ENCODE measurements at places on chromosomes 7 and 10.
A peak's percentile ranks its signal among the peaks of the same experiment; 100 is the strongest.

GRCh38 chr7:155809332-155809946, 2.8 kb downstream of the SHH start:
- no peak for DNase-seq

DNA sequence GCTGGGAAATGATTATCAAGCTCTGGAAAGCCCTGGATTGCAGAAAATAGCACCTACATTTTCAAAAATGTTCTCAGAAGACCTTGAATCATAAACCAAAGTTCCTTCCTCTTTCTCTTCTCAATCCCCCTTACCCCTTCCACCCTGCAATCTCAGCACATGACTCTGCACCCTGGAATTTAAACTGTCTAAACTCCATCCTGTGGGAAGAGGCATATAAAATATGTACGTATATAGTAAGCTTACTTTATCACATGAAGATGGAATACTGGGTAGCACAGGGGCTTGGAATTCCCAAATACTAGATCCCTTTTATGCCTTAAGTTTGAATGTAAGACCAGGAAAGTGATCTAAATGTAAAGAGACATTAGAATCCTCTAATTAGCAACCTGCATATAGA, 7.7 kb downstream of the AGMO start:
- no peak for DNase-seq

GRCh38 chr10:11446133-11446532, 165.3 kb downstream of the USP6NL start:
- DNase-seq: no peak

GRCh38 chr7:20301311-20301939, 29.3 kb upstream of the ITGB8 start:
- no peak for DNase-seq

GRCh38 chr7:2299870-2300512, 14.2 kb downstream of the SNX8 start:
- DNase-seq: no peak

GRCh38 chr10:49152663-49153062, 18.8 kb upstream of the FAM170B start:
- no peak for DNase-seq

DNA sequence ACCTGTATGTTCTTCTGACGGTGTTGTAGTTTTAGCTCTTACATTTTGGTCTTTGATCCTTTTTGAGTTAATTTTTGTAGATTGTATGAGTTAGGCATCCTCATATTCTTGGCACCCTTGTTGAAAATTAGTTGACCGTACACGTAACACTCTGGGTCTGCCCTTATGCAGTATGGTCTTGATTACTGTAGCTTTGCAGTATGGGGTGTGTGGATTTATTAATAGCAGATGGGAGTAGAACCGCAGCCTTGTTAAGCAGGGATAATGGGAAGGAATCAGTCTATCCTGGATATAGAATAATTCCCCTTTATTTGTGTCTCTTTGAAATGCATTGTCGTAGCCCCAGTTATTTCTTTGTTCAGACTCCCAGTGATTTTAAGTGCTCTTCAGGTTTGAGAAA, 95.5 kb downstream of the UBE3C start:
- DNase-seq: no peak

DNA sequence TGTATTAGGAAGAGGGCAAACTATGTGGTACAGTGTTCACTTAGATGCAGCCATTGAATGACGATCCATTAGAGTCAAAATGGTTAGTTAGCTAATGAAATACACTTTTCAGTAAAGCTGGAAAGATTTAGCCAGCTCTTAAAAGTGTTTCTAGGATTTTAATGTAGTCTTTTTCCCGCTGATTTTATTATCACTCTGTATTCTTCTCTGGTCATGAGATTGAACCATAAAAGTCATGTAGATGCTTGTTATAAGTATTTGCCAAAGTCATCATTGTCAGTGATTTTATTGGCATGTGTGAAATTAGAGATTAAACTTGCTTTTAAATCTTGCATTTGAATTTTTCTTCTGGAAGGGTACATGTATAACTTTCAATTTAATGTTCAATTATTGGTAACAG, 93.8 kb downstream of the ADK start:
- no peak for DNase-seq

GRCh38 chr7:76291351-76292212, 10.9 kb upstream of the HSPB1 start:
- DNase-seq: peak; percentile 75

GRCh38 chr10:26909753-26910152, 49.0 kb upstream of the ABI1 start:
- no peak for DNase-seq

DNA sequence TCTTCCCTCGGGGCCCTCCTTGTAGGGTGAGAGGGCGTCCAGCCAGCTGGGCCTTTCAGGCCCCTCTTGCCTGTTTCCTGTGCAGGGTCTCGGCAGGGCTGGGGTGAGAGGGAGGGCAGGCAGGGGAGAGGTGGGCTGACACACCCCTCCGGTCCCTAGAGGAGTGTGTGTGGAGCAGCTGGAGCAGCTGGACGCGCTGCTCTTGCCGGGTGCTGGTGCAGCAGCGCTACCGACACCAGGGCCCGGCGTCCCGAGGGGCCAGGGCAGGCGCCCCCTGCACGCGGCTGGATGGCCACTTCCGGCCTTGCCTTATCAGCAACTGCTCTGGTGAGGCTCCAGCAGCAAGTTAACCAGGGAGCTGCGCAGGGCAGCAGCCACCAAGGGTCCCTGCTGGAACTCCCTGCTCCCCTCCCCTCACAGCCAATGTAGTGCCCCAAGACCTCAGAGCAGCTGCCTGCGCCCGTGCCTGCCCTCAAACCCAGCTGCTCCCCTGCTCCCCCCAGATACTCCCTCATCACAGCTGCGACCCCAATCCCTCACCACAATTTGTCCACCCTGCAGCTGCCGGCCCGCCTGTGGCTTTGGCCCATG, 15.7 kb upstream of the ZNF862 start:
- DNase-seq: no peak

DNA sequence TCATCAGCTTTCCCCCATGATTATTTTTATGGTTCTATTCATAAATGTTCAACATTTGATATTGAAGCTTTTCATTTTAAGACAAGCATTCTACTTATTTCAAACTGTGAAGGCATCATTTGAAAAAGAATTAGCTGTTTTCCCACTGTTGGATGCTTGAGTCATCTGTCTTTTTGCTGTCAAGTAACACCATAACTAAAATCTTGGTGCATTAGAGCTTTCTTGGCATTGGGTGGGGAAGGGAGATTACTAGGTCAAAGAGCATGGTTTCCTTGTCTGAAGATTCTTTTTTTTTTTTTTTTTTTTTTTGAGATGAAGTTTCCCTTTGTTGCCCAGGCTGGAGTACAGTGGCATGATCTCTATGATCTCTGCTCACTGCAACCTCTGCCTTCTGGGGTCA, 68.5 kb downstream of the CTBP2 start:
- no peak for DNase-seq
